ENCODE measurements at places on chromosomes 3 and 15.

GRCh38 chr3:152193673-152194267, 75.0 kb upstream of the MBNL1 start:
- DNase-seq, result no peak

- DNase-seq, result no peak
These were observed 406.9 kb downstream of the NR2F2 start for GRCh38 chr15:96737408-96737807.

DNA sequence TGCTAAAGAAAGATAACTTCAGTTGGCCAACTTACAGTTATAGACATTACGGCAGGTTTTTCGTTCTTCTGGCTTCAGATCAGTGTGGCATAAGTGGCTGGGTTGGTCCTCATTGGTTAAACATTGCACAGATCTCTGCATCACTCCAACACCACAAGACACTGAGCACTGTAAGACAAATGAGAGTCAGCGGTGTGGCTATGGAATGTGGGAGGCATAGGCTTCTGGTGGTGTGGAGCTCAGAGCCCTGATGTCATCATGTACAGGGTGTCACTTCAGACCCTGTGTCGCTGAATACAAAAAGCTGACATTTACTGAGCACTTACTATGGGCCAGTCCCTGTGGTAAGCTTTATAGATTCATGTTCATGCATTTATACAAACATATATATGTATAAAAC, 146.0 kb downstream of the ADAMTS9 start:
- DNase-seq, result no peak

DNA sequence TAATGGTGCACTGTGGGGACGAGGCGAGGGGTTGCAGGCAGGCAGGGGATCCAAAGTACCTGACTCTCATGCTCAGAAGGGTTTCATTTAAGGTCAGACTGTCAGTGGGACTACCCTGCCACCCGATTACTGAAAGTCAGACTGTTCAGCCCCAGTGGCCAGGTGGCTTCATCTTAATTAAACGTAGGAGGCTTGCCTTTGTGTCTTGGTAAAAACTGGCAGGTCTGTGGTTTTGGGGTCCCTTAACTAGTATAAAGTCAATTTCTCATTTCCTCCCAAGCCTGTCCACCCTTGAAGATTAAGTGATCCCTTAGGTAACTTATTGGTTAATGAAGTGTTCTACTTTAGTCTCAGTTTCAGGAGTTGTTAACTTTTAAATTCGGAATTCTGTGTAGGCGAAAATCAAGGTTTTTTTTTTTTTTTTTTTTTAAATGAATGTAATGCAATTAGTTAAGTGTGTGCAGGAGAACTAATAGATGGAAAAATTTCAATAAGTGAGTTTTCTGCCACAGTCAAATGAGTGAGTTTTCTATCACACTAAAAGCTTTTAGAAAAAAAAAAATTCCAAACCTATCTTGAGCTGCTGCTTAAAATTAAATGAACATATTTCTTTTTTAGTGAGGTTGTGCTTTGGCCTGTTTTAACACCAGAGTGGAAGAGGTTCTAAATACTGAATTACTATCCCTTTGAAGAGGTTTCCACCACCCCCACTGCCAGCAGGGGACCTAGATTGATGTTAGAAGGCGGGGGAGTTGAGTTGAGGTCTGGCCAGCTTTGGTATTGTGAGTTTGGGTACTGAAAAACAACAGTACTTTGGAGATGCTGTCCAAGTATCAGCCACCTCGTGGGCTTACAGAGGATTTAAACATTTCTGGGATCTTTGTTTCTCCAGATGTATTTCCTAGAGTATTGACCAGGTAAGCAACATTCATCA, 15.2 kb downstream of the ITPR1 start:
- DNase-seq, result no peak

GRCh38 chr3:162052636-162053035, 556.0 kb downstream of the OTOL1 start:
- no peak for DNase-seq

DNA sequence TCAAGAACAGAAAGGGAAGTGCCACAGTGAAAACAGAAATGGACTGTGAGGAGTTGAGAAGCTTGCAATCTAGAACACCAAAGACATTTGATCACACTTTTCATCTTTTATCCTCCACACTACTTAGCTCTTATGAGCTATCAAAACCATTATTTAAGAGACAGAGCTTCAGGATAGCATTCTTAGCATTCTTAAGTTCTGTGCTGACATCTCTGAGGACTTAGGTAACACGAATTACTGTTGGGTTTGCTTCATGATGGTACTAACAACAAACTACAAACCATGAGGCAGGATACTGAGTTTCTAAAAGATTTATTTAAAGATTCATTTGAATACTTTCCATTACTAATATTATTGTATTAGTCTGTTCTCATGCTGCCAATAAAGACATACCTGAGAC, 1038.6 kb downstream of the TUSC7 start:
- DNase-seq, result no peak

DNA sequence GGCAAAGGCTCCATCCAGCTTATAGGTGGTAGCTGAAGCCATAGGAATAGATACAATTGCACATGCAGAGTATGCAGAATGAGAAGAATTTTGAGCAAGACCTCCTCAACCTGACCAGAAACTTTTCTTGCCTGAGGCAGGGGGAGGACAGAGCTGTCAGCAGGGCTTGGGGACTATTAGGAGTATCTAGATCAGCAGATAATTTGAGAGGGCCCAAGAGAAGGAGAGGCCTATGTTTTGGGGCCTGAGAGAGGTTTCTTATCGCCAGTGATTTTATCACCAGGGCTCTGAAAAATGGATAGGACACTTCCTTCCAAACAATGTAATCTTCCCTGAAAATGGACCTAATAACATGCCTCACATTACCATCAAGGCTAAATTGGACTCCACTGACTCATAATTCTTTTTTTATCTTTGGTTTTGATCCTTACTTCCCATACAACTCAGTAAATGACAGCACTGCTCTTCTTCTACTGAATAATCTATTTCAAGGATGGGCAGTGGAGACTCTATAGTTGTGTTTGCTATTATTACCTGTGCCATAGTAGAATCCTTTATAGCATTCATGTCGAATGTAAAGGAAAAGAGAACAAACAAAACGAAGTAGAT, 15.8 kb upstream of the RAMAC start:
- no peak for DNase-seq

DNA sequence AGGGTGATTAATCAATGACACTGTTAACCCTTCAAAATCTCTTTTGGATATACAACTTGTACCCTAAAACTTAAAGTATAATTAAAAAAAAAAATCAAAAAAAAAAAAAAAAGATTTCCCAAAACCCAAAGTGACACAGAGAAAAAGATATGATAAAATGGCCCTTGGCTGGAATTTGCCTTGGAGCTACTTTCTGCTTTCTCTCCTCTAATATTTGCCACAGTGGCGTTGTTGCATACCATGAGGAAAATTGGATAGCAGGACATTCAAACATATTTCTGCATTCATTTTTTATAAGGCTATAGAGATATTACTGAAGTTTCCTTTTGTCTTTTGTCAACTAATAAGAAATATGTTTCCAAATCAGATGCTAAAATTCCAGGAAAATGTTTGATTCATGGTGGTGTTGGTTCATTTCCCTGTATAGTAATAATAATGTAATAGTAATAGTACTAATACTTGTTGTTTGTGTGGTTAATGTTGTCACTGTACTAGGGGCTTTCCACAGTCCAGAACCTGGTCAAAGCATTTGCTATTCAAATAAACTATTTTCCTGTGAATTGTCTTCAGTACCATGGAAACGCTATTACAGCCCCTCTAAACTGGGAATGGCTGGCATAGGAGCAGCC, 441.3 kb upstream of the THBS1 start:
- no peak for DNase-seq

DNA sequence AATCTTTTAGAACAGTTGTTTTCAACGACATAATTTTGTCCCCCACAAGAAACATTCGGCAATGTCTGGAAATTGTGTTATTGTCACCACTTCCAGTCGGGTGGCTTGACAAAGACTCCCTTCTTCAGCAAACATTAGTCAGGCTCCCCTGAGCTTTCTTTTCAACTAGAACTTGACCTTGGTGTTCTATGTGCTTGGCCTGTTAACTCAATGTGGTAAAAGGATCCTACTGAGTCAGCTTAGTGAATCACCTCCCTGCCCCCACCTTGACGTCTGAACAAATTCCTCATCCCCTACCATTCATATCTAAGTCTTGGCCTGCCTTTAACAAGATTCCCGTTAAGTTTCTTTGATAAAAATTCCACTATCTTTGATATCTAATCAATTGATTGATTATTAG, 465.0 kb upstream of the ROBO1 start:
- no peak for DNase-seq

DNA sequence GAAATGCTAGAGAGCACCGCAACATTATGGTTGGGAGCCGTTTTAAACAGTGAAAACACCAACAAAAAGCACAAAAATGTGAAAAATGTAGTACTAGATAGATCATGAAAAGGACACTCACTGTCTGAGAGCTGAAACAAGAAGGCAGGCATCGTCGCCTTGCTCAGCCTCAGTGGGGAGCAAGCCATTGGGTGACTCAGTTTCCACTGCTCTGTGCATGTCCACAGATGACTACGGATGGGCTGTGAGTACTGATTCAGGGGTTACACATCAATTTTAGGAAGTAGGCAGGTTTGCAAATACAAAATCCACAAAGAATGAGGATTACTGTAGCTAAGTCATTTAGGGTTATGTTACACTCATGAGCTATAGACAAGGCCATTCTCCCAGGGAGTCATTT, 10.8 kb downstream of the NOX5 start:
- no peak for DNase-seq

- DNase-seq, result no peak
These were observed 176.3 kb downstream of the ERC2 start for GRCh38 chr3:56291953-56292352.

DNA sequence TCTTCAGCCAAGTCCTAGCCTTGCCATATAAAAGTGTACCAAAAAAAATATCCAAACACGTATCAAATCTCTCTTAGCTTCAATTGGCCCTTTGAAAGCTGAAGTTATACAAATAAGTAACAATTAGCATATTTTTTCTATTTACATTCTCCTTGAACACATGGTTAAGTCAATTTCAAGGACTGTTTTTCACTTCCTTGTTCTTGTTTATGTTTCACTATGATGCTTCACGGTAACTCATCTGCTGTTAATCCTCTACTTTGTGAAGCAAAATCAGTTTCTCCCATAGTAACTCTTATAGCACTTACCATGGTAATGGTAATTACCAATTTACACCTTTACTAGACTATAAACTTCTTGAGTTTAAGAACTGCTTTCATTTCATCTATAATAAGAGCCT, 10.6 kb upstream of the SPRED1 start:
- DNase-seq, result no peak

- DNase-seq, result no peak
These were observed 1218.1 kb downstream of the ROBO2 start for GRCh38 chr3:78257951-78258530.

DNA sequence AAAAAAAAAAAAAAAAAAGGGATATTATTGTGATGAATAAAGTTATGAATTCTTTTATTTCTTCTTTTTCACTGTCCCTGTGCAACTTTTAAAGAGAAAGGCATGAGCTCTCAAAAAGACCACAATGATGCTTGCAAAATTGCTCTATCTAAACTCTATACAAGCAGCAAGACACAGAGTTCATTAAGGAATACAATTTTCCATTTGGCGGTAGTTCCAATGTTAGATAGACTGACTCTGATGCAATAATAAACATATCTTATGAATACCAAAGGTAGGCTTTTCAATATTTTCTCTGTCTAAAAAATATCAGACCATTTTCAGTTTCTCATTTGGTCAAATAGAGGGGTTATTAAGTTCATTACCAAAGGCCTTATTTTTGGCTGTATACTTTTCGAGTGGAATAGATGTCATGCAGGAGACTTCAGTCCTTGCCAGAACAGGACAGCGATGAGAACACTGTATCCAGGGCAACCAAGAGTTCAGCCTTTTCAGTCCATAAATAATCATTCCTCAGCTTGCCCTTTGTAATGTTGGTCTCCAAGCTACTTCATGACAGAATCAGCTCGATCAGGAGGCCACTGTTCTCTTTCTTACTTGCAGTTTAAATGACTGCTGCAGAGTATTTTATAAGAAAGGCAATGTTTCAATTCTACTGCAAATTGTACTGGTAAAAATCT, 162.9 kb upstream of the FAM3D start:
- DNase-seq, result no peak

GRCh38 chr3:154176036-154176435, 54.8 kb downstream of the ARHGEF26 start:
- DNase-seq, result no peak

DNA sequence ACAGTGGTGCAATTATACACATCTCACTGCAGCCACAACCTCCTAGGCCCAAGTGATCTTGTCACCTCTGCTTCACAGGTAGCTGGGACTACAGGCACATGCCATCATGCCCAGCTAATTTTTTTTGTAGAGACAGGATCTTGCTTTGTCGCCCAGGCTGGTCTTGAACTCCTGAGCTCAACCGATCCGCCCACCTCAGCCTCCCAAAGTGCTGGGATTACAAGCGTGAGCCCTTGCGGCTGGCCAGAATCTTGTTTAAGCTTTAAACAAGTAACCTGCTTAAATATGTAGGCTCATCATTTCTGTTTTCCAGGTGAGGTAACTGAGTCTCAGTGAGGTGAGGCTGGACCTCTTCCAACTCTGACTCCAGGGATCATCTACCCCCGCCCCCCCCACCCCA, 7.7 kb upstream of the PSTPIP1 start:
- no peak for DNase-seq

DNA sequence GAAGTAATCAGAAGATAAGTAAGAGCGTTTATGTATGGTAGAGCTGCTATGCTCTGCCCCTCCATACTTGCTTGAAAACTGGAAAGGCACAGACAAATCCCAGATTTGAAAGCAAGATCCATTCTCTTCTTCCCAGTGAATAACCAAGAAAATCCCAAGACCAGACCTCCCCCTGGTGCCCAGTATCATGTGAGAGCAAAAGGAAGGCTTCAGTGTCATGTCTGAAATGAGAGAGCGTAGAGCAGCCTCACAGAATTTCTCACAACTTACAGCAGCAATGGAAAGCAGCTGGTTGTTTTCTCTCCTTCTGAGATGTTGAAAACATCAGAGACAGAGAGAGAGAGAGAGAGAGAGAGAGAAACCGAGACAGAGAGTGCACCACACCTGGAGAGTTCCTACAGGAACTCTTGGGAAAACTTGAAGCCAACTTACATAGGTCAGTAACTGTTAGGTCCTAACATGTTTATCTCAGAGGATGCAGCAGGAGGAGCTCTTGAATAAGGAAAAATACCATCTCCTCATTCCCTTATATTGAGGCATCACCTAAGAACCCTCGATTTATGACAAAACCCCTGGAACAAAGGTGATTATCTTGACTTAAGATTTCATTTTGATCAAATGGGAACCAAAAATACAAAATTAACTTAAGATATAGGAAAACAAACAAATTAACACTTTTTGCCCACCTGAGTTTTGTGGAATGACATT, 273.3 kb downstream of the NSUN3 start:
- no peak for DNase-seq
